T-cell (primary cell): ENCODE measurements at places on chromosomes 4 and X. TPM values are rescaled to one million over a fixed set of nuclear protein-coding genes. Genes with fewer than 3 reads are reported as not detected.

- H3K4me3 ChIP-seq: no peak overlapping the region
- no peaks in the 10 kb centered on the region for H3K4me1 ChIP-seq
- peaks cover 2% of the 10 kb centered on the region for H3K27me3 ChIP-seq
- H3K36me3 ChIP-seq: no peaks in the 10 kb centered on the region
- DNase-seq: no peak
- H3K27ac ChIP-seq: no peak overlapping the region
These were observed 30.1 kb upstream of the SCOC start for GRCh38 chr4:140343303-140343702.

- no peak for DNase-seq
- H3K4me3 ChIP-seq: no peak overlapping the region
- no peaks in the 10 kb centered on the region for H3K27me3 ChIP-seq
- no peaks in the 10 kb centered on the region for H3K4me1 ChIP-seq
- H3K36me3 ChIP-seq: peaks cover 16% of the 10 kb centered on the region
These were observed 18.8 kb upstream of the TADA2B start for GRCh38 chr4:7024336-7024890.

The MAGEB2 gene
- not detected for total RNA-seq

GRCh38 chr4:42473071-42473684, 75.9 kb downstream of the SHISA3 start:
- H3K27me3 ChIP-seq: no peaks in the 10 kb centered on the region
- H3K36me3 ChIP-seq: no peaks in the 10 kb centered on the region
- DNase-seq: no peak
- H3K4me1 ChIP-seq: no peaks in the 10 kb centered on the region
- no peak overlapping the region for H3K27ac ChIP-seq
- H3K4me3 ChIP-seq: no peak overlapping the region

The ODAPH gene
- not detected for total RNA-seq

- no peak for DNase-seq
- no peaks in the 10 kb centered on the region for H3K36me3 ChIP-seq
- H3K27me3 ChIP-seq: no peaks in the 10 kb centered on the region
- no peak overlapping the region for H3K27ac ChIP-seq
- no peak overlapping the region for H3K4me3 ChIP-seq
These were observed 174.0 kb downstream of the ADAM29 start for GRCh38 chr4:175092114-175092513.

- H3K36me3 ChIP-seq: no peaks in the 10 kb centered on the region
- DNase-seq: no peak
These were observed 1133.0 kb downstream of the PDHA2 start for GRCh38 chr4:96972920-96973319.

The FGFRL1 gene
- total RNA-seq: 14.9 TPM
